Activated CD8-positive, alpha-beta memory T cell treated with anti-CD3 and anti-CD28 coated beads for 1 hour (primary cell): ENCODE measurements at places on chromosomes 7 and 10.

- no peak for DNase-seq
Observed at GRCh38 chr10:119320981-119321380, 113.6 kb downstream of the GRK5 start.

- no peak for DNase-seq
Observed at GRCh38 chr10:127563718-127564553, 14.8 kb downstream of the NPS start.

- no peak for DNase-seq
Observed at GRCh38 chr10:42594246-42594650, 44.1 kb downstream of the ZNF33B start.

DNA sequence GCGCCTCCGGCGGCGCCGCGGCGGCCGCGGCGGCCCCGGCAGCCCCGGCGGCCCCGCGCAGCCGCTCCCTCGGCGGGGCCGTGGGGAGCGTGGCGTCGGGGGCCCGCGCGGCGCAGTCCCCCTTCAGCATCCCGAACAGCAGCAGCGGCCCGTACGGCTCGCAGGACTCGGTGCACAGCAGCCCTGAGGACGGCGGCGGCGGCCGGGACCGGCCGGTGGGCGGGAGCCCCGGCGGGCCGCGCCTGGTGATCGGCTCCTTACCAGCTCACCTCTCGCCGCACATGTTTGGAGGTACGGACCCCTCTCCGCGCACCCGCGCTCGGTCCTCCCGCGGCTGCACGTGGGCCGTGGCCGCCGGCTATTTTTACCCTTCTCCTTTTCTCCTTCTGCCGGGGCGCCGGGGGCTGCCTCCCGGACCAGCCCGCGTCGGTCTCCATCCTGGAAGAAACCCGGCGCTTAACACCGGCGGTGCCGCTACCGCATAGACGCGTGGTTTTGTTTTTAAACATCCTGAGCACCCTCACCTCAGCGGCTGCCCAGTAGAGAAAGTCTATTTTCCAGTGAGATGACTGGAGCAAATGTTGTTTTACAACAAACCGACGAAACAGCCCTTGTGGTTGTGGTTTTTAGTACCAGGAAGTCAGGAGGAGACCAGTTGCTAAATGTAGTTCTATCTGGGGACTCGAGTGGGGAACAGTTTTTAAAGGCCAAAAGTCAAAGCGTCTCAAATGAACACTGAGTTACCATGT lies 1.3 kb downstream of the ZNRF2 start:
- peak; percentile 17 for DNase-seq

DNA sequence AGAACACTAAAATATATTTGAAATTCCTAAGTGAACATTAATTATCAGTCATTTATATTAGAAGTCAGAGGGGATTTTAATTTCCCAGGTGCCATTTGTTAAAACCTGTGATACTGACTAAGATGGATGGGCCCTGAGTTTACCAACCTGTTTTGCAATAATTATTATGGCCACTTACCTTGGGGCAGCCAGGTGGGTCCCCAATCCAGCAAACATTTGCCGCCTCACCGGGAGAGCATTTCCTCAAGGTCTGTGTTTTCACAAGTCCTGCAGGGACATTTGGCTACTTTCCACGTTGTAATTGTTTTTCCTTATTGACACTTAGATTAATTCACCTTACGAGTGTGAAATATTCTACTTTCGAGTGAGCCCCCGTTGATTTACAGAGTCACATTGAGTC lies 251.2 kb upstream of the PPP2R2D start:
- DNase-seq, result no peak

DNA sequence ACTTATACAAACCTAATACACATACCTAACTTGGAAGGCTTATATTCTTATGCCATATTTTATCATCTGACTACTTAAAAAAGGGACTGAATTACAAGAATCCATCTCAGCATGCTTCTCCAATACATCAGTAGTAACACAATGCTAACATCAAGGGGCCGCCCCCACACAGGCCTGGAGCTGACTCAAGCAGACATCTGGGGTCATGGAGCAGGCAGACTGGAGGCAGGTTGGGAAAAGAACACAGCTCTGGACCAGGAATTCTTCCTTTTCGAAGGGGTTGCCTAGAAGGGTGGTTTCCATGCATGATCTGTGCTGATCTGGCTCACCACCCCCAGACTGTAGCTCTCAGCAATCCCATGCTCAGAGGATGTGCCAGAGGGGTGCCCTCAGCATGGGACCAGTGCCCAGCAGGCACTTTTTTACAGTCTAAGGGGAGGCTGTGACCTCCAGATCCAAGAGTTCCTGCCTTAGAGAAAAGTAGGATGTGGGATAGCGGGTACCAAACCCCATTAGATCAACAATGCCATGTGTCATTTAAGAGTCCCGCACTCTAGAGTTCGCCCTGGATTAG lies 26.1 kb upstream of the DUSP5 start:
- no peak for DNase-seq

DNA sequence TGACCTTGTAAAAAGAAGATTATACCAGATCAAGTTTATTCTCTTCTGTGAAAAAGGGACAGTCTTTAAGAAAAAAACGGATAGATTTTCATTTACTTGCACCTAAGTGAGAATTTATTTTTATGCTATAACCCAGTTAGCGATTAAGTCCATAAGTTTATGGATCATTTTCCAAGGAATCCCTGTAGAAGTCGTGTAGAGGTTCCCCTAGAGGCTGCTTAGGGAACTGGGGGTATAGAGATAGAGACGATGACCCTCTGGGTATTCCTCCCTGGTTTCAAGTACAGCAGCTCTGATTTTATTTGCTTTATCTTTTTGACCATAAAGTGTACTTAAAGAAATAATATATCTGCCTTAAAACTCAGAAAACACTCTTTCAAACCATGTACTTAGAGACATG lies 648.4 kb upstream of the LRRTM3 start:
- no peak for DNase-seq

DNA sequence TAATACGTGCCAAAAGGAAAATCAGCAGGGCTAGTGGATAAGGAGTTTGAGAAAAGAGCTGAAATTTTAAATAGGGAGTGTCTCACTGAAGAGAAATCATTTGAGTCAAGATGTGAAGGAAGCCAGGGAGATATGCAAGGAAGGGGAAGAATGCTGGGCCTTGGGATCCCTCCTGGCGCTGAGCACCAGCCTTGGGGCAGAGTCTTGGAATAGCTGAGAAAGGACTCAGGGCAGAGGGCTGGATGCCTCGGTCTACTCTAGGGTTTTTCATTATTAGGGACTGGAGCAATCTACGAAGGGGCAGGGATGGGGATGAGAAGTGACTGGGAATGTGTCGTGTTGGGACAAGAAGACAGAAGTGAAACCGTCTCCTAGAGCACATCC lies 484 bp downstream of the ZWINT start:
- DNase-seq, result no peak

DNA sequence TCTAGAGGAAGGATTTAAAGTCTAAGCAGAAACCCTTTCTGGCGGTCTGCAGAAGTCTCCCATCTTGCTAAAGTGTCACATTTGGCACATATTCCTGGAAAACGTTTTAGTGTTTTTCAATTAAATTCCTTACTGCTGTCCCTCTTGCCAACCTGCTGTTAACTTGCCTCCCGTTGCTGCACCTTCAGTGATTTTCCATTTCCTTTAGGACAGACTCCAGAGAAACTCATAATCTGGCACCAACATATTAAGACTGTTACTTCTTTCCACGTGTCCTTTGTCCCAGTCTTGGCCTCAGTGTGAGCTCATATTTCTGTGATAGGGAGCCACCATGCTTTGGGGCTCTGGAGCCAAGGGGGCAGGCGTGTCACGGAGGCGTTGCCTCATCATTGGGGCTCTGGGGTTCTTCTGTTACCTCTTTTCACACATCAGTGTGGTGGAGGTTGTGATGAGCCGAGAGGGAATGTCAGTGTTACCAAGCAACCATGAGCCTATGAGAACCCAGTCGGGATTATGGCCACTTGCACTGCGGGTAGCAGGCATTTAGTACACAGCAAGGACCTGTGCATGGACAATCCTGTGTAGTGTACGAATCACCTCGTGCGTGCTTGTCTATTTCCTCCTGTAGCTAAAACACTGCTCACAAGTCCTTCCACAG lies 26.0 kb upstream of the ZNF32 start:
- no peak for DNase-seq

- DNase-seq, result no peak
Observed at GRCh38 chr7:156559001-156559400, 81.6 kb upstream of the RNF32 start.
